ENCODE measurements at places on chromosomes 16 and 17.

GRCh38 chr17:10687499-10687898, 9.8 kb downstream of the SCO1 start:
- no peak for DNase-seq

DNA sequence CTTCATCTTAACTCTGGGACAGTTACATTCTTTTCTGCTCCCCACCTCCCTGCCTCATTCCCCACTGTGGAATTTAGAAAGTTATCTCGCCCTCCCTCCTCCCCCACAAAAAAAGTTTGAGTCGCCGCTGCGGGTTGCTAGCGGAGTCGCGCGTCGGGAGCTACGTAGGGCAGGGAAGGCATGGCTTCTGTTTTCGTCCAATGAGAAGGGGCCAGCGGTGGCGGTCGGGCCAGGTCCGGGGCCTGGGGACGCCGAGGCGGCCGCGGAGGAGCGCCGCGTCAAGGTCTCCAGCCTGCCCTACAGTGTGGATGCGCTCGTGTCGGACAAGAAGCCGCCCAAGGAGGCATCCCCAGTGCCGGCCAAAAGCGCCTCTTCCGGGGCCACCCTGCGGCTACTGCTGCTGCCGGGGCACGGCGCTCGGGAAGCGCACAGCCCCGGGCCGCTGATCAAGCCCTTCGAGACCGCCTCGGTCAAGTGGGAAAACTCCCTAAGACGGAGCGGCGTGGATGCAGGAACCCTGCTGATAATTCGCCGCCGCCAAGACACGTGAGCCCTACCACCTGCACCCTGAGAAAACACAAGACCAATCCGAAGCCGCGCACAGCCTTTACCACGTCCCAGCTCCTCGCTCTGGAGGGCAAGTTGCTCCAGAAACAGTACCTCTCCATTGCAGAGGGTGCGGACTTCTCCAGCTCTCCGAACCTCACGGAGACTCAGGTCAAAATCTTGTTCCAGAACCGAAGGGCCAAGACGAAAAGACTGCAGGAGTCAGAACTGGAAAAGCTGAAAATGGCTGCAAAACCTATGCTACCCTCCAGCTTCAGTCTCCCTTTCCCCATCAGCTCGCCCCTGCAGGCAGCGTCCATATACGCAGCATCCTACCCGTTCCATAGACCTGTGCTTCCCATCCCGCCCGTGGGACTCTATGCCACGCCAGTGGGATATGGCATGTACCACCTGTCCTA, 8.9 kb downstream of the OR4D1 start:
- peak; percentile 29 for DNase-seq

DNA sequence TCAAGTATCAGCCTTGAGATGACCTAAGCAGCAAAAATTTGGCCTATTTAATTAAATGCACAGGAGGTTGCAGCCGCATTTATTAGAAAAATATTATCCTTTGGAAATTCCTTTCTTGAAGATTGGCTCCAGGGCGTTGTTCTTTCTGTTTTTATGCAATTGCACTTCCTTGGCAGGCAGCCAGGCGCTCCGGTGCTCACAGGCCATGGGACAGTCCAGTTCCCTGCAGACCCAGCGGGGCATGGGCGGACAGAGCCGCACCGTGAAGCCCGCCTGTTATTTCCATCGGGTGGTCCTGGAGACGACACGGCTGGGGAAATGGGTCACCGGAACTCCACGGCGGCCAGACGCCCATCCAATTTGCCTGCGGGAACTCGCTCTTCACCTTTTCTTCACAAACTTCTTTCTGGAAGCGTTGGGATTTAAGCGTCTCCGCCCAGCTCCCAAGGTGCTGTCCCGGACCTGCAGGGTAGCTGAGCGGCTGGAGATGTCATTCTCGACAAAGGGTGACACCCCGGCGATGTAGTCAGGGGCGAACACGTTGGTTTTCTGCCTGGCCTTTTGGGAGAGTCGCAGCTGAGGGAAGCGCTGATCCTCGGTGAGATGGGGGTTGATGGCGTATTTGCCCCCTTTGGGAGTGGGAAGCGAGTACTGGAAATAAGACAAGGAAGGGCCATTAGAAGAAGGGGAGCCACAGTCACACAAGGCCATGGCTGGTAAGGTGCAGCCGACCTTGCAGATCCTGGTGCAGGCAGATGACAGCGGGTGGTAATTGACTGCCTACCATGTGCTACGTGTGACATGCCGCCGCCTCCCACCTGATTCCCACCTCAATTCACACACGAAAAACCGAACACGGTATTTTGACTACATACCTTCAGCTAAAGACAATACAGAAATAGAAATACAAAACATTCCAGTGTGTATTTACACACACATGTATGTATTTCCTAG, 12.5 kb downstream of the NOB1 start:
- peak; percentile 48 for DNase-seq

DNA sequence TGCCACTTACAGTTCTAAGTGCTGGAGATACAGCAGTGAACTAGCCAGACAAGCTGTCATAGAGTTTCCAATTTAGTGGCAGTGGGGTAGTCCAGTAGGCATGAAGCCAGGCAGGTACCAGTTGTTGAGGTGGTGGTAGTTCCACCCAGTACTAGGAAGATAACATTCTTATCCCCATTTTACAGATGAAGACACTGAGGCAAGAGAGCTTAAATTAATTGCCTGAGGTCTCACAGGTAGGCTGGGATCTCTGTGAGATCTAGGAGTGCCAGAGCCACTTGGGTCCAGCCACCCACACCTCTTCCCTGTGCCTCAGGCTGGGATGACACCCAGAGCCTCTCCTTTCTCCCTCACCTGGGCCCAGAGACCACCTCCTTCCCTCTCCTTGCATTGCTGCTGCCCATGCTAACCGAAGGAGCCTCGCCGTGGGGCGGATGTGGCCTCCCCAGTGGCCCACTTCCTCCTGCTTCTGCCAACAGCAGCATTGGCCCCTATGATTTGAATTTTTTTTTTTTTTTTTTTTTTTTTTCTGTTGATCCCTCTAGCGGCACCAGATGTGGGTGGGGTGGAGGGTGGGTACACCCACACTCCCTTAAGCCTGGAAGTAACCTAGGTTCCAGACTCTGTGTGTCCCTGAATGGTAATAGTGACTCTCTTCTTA, 114.0 kb downstream of the PRKCB start:
- no peak for DNase-seq

- no peak for DNase-seq
Measured at GRCh38 chr17:69470702-69471101, 56.2 kb downstream of the MAP2K6 start.

- DNase-seq = no peak
Measured at GRCh38 chr17:47674499-47674898, 19.5 kb upstream of the TBKBP1 start.

- DNase-seq = peak; percentile 68
Measured at GRCh38 chr17:17493986-17494466, 2.2 kb downstream of the RASD1 start.

DNA sequence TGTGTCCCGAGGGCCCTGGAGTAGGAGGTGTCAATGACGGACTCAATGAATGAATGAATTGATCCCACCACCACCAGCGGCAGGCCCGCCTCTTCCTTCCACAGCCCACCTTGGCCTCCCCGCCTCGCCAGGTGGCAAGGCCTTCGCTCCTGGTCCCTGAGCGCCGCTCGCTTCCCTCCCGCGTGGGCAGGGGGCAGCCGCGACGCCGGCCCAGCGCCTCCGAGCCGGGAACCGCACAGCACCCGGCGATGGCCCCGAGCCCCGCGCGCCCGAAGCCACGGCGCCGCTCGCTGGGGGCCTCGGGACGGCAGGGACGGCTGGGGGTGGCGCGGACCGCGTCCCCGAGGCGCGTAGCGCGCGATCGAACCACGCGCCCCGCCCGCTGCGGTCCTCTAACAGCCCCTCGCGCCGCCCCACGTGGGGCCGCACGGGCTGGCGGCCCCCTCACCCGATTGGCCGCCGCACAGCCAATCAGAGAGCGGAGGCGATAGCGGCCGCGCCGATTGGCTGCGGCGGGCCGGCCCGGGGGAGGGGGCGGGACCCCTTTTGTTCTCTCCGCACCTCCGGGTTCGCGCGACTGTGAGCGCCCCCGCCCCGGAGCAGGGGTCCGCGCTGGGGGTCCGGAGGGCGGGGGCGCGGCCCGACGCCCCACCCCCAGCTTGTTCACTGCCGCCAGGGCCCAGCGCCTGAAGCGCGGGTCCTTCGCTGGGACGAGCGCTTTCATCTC, 31.4 kb downstream of the ACTG1 start:
- DNase-seq = peak; percentile 91

DNA sequence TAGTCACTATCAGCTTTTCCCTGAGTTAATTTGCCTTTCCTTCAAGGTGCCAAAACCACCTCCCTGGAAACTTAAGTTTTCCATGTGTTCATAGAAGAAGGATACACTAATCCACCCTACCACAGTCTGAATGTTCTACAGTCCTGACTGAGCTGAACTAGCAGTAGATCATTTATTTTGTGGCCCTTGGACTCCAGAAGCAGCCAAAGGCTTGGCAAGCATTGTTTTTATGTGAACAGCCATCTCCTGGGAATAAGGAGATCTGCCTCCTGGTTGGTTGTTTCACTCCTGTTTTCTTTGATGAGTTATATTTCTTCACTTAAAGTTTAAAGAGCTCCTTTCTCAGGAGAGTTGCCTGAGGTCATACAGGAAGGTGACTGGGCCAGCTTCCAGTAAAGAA, 634.6 kb upstream of the SOX9 start:
- peak; percentile 56 for DNase-seq

- peak; percentile 25 for DNase-seq
Measured at GRCh38 chr17:39486242-39486641, 25.0 kb downstream of the CDK12 start.

DNA sequence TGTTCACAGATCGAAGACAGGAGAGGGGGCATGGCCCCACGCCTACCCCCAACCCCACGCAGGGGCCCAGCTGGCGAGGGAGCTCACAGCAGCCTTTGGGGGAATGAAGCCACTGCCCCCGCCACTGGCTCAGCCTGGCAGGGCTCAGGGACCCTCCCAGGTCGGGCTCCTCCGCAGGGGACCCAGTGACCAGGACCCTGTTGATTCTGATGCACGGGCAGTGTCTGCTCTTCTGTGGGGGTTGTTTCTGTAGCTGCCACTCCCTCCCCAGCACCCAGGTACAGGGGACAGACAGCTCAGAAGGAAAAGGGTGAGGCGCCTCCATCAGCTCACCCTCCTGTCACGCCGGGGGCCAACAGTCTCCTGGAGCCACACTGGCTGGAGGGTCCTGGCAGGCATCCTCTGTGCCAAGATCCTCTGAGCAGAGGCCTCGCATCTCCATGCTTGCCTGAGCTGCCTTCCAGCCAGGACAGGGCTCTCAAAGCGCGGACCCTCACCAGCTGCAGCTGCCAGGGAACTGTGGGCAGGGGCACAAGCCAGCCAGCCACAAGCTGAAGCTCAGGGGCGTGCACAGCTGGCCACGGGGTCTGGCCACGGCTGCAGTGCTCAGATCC, 49.1 kb downstream of the ZNF778 start:
- DNase-seq = no peak

GRCh38 chr17:75995385-75995925, 5.2 kb upstream of the CDK3 start:
- no peak for DNase-seq

- DNase-seq = peak; percentile 87
Measured at GRCh38 chr17:28807925-28808634, 34.5 kb downstream of the FAM222B start.

DNA sequence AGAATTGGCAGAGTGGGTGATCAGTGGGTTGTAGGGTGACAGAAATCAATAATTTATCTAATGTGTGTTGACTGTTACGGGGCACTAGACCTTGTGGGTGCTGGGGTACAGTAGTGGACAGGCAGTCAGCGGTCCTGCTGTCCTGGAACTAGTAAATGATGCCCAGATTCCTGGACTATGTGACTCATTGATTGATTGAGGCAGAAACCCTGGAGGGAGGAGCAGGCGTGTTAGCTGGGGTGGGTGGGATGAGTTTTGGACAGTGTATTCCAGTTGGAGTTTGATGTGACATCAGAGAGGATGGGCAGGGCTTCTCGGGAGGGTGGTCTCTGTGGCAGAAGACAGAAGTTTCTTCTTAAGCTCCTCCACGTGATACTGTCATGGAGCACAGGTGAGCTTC, 24.4 kb downstream of the PRMT7 start:
- DNase-seq = peak; percentile 42

DNA sequence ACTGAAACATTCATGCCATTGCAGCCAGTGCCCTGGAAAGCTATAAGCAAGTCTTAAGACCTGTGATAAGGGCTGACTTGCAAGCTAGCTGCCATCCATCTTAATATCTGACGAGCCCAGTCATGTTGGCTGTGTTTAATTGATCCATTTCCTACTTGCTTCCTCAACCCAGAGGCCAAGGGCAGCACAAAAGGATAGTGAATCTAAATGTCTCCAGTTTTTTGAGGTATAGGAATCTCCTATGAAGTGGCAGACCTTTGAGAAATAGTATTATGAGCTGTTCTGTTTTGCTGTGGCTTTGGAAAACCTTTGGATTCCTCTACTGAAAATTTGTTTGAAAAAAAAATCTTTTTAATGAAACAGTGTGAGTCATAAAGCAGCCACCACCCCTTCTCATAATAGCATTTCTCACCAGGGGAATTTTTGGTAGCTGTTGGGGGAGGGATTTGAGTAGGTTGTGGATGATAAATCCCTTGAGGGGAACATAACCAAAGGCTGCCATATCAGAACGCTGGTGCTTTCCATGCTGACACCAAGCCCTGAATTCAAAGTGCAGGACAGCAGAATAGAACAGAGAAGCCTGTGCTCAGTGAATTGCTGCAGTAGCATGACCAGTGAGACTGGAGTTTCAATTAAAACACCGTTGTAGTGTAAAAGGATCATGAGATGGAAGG, 12.9 kb downstream of the ZNRF1 start:
- peak; percentile 90 for DNase-seq

GRCh38 chr16:8910811-8911210, 28.7 kb downstream of the LITAFD start:
- no peak for DNase-seq

DNA sequence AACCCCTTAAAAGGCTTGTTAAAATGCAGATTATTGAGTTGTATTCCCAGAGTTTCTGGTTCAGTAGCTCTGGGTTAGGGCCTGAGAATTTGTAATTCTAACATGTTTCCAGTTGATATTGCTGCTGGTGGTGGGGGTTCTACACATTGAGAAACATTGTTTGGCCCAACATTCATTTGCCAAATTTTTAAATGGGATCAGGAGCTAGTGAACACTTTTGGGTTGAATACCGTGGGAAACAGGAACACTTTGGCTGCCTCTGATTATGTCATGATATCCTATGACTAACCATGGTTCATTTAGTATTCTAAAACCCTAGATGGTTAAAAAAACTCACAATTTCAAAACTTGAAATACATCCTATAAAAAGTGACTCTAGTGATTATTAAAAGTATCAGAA, 89.3 kb downstream of the RPGRIP1L start:
- DNase-seq = peak; percentile 10

DNA sequence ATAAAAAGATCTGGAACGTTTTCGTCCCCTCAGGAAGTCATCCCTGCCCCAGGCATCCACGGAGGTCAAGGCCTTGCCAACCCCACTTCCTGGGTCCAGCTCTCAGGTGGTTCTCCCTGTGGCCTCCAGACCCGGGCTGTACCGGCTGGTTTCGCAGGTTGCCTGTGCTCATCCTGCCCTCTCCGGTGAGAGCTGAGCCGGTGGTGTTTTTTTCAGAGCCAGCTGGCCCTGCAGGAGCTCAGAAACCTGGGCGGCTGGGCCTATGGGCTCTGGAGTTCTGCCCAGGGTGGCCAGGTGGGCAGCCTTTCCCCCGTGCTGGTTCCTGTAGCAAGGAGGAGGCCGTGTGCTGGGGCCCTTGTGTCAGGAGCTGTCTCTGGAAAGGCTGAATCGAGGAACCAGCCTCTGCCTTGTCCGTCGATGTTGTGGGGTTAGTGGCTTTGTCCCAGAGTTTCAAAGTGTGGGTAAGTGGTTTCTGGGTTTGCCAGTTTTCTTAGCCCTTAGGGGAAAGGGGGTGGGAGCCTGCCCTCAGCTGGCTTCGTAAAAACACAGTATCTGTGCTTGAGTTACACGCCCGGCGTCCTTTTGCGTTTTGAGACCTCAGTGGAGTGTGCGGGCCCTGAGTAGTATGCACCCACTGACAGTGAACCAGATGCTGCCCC, 23.6 kb downstream of the C16orf90 start:
- no peak for DNase-seq

Data from astrocyte of the hippocampus (primary cell).